ENCODE measurements at places on chromosomes 3 and 15.
A peak's percentile ranks its signal among the peaks of the same experiment; 100 is the strongest.

- no peak for DNase-seq
Observed at GRCh38 chr3:60989626-60990441, 261.4 kb downstream of the FHIT start.

GRCh38 chr3:119500901-119501300 lies 2.6 kb downstream of the TIMMDC1 start:
- no peak for DNase-seq

GRCh38 chr15:80404057-80404760 lies at the start of gene ARNT2:
TSS of gene ARNT2 (plus strand) at chr15:80404382. CDS start at chr15:80404516, 134 bp downstream.
- DNase-seq = no peak

- DNase-seq = no peak
Observed at GRCh38 chr3:8623741-8624140, 20.9 kb downstream of the SSUH2 start.

DNA sequence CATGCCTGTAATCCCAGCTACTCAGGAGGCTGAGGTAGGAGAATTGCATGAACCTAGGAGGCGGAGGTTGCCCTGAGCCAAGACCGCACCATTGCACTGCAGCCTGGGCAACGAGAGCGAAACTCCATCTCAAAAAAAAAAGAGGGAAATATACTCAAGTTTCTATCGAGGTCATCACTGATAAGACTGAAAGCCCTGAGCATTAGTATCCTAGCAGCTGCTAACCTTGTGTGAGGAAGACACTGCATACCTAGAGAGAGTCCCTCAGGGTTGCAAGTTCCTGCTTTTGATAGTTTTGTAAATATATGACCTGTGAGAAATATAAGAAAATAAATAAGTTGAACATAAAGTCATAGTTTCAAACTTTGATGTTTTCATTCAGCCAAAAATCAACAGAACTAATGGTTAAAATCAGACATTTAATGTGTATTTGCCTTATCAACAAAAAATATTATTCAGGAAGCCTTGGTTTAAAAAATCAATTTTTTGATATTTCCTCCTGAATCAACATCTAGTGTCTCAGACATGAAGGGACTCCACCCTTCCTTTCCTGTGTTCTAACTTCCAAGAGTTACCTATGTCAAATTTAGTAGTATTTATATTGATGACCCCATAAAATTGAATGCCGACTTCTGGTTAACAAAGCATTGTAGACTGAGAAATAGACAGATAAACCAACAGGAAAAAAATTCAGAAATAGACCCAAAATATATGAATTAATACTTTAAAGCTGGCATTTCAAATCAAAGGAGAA lies 19.8 kb upstream of the USP3 start:
- no peak for DNase-seq

GRCh38 chr3:187257471-187257870 lies 34.1 kb downstream of the MASP1 start:
- no peak for DNase-seq

DNA sequence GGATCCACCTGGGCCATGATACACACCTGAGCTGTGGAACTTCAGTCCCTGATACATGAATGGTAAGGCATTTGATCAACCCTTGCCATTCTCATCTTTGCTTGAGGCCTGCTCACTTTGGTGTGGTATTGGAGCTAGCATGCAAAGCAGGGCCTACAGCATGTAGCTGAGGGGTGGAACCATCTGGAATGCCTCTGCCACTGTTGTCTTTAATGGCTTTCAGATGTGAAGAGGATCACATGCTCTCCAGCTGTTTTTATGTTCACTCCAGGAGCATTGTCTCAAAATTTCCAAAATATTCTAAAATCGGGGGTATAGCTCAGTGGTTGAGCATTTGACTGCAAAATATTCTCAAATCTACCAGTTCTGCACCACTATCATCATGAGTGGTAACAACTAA lies 64.4 kb upstream of the PHLDB2 start:
- DNase-seq = no peak

GRCh38 chr3:49707113-49707480 lies 12.4 kb downstream of the AMIGO3 start:
- no peak for DNase-seq

DNA sequence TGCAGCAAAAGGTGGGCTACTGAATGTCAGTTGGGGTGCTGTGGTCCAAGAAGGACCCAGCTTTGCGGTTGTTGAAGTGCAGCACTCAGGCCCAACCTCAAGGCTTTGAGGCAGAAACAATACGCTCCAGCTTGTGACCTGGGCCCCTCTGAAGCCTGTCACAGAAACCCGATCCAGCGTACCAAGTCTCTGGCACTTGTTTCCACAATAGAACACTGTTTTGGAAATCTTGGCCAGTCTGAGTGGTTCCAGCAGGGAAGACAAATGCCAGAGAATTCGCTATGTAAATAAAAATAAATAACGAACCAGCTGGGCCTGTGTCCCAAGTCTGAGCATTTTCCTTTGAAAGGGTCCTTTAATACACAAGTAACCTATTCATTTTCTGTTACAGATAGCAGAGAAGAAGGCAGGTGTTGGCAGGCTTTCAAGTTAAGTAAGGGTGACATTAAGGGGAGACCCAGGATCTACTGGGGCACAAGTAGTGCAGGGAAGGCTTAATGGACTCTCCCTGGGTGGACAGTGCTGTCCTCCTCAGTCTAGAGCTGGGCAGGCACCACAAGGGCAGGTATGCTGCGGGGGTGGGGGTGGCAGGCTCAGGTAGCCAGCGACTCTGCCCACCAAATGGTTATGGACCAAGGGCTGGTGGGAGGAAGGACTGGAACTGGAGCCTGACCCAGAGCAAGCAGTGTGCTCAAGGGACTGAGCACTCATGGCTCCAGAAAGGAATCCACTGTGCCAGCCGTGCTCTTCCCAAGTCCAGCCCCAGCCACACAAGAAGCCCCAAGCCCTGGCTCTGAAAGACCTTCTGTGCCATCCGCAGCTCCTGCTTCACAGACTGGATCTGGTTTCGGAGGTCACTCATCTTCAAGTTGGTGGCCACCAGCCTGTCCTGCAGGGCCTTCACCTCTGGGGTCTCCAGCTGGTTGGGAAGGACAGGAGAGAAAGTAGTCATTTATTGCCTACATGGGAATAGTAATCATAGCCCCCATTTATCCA lies 26.3 kb downstream of the CCDC13 start:
- DNase-seq = no peak

- DNase-seq = no peak
Observed at GRCh38 chr15:82812994-82813393, 3.6 kb downstream of the WHAMM start.

DNA sequence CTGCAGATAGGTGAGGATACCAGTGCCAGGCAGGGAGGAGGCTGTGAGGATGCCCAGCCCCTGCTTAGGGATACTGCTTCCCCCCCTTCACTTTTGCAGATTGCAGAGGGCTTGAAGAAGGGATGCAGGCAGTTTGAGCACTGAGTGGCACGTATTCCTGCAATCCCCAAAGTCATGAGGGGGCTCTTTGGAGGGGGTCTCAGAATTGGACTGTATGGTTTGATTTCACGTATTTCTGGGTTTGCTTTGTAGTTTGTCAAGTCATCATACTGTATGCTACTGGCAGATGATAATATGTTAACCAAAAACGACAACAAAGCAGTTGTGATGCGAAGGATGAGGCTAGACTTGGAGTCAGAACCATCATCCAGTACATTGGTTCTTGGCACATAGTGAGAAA lies 28.1 kb downstream of the CHST14 start:
- no peak for DNase-seq

GRCh38 chr3:124812291-124813265 lies 74.6 kb downstream of the ITGB5 start:
- DNase-seq = no peak

DNA sequence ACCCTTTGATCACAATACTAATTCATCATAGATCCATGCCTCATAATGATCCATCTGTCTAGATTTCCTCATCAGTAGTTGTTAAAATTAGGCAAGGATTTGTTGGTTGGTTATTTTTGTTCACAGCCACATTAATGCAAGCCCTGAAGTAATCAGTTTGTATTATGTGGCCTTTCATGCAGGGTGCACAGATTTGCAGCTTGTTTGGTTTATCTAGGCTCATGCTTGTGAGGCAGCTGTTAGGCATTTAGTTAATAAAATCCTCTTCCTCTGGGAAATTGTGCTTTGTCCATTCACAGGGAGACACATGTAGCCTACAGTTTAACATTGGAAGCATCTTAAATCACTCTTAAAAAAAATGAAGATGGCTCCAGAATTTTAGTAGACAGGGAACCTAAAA lies 162.8 kb upstream of the ZNF385D start:
- DNase-seq = no peak

GRCh38 chr15:44222478-44222877 lies 27.4 kb upstream of the FRMD5 start:
- DNase-seq = no peak

GRCh38 chr3:66490984-66491383 lies 9.8 kb downstream of the LRIG1 start:
- DNase-seq = no peak

DNA sequence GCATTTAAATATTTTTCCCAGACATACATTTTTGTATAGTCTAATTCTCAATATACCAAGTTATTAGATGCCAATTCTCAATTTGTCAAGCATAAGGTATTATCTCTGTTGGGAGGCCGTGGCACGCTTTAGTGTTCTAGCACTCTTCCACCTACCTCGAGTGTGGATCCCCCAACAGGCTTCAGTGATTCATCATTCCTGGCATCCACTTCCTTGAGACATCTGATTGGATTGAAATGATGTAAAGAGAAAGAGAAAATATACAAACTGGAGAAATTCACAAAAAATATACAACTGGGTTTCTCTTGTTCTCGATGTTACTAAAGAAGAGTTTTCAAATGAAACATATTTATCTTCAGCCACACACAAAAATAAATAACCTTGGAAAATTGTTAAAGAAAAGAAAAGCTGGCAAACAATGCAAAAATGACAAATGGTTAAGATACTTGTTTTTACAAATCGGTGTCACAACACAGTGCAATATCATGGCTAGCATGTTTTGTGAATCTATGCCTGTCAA lies 218.0 kb upstream of the CDIN1 start:
- no peak for DNase-seq

DNA sequence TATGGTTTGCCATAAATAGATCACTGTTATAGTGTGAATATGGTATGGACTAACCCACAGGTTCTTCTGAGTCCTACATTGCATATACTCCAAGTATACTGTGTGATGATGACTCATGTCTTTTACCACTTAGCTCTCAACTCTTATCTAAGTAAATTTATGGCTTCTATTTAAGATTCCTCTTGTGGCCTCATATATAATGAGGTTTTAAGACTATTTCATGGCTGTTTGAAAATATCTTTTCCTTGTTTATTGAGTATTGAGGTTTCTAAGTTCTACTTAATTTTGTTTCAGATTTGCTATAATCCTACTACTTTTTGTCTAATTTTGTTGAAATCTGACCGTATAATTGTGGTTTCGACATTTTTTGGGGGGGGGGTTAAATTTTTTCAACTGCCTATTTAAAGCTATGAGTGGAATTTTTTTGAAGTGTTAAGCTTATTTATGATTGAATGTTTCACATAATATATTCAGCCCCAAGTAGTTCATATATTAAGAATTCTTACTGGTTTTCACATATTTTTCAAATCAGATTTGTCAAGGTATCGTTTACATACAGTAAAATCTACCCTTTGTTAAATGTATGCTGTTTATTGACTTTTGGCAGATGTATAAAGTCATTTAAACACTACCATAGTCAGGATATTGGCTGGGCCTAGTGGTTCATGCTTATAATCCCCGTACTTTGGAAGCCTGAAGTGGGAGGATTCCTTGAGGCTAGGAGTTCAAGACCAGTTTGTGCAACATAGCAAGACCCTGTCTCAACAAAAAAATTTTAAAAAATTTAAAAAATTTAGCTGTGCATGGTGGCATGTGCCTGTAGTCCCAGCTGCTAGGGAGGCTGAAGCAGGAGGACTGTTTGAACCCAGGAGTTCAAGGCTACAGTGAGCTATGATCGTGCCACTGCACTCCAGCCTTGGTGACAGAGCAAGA lies 11.7 kb downstream of the SLC25A36 start:
- no peak for DNase-seq

- DNase-seq = no peak
Observed at GRCh38 chr15:77060546-77060945, 10.4 kb downstream of the TSPAN3 start.

DNA sequence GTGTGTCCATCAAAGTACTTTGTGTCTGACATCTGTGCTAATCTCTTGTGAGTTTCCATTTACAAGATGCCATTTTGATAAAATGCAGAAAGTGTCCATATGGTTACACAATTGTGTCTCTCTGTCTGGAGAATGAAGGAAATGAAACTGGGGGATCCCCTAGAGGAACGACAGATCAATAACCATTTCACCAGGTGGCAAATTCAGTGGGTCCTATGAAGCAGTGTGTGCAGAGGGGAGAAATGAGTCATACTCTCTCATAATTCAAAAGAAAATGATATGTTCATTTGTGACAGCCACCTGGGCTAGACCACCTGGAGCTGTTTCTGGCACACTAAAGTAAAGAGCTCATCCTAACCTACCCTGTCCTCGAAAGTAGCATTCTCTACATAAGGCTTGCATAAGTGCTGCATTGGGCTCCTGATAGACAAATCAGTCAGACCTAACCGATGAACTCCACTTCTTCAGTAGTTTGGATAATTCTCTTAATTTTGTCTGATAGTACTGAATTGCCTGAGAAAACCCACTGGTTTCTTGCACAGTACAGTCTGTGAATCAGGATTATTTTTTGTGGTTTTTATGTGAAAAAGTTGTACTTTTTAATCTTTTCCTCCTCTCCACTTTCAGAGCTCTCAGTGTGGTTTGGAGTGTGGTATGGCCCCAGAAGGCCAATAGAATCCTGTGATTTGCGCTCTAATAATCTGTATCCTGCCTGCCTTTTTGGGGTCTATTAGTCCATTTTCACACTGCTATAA lies 10.3 kb upstream of the CD47 start:
- DNase-seq = peak; percentile 61

- no peak for DNase-seq
Observed at GRCh38 chr15:43412096-43412495, 41.2 kb downstream of the TUBGCP4 start.

DNA sequence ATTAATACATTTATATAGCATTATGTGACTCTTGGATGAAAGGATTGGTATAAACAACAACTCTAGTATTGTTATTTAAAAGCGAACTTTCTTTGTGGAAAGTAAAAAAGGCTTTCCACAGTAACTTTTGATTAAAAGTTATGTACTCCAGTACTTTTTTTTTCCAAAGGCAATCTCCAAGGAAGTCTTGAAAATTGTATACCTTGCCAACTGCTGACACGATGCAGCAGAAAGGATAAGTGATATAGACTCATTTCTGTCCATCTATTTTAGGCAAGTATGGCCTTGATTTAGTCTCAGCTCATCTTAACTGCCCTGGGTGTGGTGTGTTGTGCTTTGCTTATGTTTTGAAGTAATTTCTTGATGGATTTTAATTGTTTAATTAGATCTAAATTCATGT lies 79.7 kb downstream of the OTOL1 start:
- no peak for DNase-seq

- DNase-seq = no peak
Observed at GRCh38 chr3:150582620-150583019, 20.5 kb upstream of the SELENOT start.

- no peak for DNase-seq
Observed at GRCh38 chr15:100725121-100726069, 123.0 kb downstream of the ASB7 start.

DNA sequence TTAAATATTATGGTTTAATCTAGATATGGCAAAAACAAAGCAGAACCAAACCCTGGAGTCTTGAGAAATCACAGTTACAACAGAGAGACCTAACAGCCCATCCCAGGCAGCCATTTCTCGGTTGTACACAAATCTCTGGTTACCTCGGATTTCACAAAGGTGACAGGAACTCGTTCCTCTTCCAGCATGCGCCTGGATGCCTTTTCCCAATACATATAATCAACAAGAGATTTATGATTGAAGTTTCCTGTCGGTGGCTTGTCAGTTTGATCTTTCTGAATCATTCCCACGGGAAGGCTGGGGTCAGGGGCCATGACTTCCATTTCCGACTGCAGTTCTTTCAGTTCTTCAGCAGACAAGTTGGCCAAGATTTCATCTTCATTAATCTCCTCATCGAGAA lies 445 bp downstream of the LMOD3 start:
- DNase-seq = no peak

Data from CD4-positive, alpha-beta T cell treated with Interferon alpha-2 for 1 hour (primary cell).